ENCODE measurements at places on chromosomes 6 and 20.

GRCh38 chr6:87873556-87873955 is 171.5 kb upstream of the AKIRIN2 start:
- DNase-seq: no peak

- DNase-seq: no peak
Observed at GRCh38 chr20:7879883-7880282, 60.4 kb downstream of the HAO1 start.

DNA sequence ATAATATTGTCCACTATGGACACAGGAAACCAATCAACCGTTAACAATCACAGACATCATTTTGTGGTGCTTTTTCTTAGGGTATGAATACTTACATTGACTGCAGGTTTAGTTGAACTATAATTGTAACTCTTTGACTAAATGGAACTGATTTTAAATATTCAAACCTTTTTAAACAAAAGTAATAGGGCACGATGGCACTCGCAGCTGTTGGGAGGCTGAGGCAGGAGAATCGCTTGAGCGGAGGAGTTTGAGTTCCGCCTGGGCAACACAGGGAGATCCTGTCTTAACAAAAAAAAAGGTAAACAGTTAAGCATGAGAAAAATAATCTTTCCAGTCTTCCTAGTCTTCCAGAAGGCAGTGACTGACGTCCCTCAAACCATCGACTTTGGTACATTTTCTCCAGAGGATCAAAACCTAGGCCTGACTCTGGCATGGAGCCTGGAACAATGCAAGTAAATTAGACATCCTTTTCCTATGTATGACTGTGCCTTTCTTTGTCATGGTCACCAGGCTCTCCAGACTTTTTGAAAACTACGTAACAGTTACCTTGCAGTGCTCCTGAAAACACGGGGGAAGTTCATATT is 16.6 kb upstream of the PRDM13 start:
- no peak for DNase-seq

GRCh38 chr20:61654726-61655125 is 402.7 kb downstream of the CDH4 start:
- no peak for DNase-seq

Data from activated effector memory CD4-positive, alpha-beta T cell treated with anti-CD3 and anti-CD28 coated beads, Interleukin-2, amount 50 U/mL, for 16 hours (primary cell).